NCI-H345 (cell line): ENCODE measurements at places on chromosomes 3 and 15.

DNA sequence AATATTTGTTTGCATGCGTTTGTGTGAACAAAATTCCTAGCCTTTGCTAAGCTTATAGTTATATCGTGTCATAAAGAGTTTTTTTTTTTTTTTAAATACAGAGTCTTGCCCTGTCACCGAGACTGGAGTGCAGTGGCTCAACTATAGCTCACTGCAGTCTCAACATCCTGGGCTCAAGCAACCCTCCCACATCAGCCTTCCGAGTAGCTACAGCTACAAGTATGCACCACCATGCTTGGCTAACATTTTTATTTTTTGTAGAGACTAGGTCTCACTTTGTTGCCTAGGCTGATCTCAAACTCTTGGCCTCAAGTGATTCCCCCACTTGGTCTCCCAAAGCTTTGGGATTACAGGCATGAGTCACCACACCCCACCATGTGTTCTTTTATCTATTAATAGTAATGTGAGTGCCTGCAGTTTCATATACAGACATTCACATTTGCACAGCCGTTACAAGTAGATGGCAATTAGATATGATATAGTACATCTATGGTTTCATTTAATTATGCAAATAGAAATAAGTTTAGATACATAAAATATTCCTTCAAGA, 848.6 kb downstream of the PDCD6IP start:
- DNase-seq: no peak

DNA sequence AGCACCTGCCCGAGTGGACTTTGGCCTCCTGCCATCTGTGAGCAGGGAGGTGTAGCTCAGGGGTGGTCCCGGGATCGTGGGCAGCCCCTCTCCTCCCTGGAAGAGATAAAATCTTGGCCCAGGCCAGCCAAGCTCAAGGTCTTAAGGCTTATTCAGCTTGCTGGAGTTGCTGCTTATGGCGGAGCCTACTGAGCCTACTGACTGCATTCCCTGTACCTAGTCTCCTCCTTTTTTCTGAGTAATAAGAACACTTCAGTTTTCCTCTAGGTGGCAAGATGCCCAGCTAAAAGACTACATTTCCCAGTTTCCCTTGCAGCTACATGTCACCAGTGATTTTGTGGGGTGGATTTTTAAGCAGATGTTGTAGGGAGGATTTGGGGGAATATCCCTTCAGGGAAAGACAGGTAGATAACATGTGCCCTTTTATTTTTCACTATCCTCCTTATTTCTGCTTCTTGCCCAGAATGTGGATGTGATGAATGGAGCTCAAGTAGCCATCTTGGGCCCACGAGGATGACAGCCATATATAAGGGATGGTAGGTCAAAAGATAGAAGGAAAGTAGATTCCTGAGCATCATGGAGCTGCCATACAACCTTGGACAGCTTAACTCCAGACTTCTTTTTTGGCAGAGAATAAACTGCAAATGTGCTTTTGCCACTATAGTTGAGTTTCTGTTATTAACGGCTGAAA, 41.4 kb upstream of the INSYN1 start:
- DNase-seq: no peak

DNA sequence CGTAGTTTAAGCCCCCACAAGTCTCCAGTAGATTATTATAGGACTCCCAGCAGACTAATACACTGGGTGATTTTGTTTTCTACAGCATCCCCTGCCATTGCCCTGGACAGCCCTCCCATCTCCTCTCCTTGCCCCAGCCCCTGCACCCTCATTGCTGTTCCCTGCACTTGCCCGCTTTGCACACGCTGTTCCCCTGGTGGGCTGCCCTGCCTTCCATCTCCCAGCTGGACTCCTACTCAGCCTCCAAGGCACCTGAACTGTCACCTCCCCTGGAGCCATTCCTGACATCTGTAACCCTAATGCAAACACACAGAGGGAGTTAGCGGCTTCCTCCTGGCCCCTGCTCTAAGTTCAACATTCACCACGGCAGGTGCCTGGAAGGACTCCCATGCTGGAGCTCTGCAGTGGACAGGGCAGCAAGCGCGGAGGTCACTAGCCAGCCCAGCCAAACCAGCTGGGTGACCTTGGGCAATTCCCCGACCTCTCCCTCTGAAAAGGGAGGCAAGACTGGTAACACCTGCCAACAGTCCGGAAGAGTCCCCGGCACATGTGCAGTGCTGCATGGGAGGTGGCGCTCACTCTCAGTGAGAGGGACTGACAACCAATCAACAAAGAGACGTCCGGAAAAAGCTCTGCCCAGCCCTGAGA, 38.8 kb upstream of the IQSEC1 start:
- DNase-seq: no peak

DNA sequence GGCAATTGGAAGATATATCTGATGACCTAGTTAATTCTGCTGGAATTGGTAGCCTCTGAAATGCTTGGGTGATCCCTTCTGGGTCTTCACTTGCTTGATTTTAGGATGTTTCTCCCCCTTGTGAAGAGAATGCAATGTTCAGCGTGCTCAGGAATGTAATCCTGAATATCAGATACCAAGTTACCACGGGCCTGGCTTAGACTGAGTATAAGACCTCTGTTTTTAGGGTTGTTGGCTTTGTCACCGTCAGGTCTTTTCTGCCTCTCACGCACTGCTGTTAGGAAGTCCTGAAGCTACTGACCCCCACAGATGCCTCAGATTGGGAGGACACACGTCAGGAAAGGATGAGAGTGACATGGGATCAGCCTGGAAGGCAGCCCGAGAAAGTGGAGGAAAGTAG, 198.5 kb downstream of the CDIN1 start:
- no peak for DNase-seq

- peak; percentile 3 for DNase-seq
Observed at GRCh38 chr3:43620831-43621655, 768 bp downstream of the ANO10 start.

DNA sequence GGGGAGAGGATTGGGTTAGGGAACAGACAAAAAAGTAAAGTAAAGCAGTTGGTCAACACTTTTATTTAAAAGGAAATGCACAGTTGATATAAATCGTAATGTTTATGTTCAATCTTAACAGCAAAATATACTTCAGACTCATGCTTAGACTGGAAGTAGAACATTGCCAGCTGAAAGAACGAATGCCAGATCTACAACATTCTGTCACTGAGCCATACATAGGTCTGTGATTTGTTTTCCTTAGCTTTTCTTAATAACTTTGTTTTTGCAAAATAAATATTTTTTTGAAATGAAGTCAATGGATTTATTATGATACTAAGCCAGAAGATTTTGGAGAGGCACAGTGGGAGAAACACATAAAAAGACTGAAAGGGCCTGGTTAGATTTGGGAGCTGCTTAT, 62.0 kb downstream of the LEKR1 start:
- no peak for DNase-seq

DNA sequence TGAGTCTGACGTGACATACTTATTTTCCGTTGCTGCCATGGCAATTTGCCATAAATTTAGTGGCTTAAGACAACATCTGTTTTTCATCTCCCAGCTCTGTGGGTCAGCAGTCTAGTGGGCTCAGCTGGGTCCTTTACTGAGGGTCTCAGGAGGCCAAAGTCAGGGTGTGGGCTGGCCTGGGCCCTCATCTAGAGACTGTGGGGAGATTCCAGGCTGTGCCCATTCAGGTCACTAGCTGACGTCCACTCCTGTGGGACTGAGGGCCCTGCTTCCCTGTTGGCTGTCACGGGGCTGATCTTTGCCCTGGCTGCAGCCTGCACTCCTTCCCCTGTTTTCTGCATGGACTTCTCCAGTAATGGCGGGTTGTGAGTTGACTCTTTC, 19.1 kb downstream of the FGD5 start:
- no peak for DNase-seq

GRCh38 chr3:61903931-61904657, 342.7 kb downstream of the PTPRG start:
- DNase-seq: peak; percentile 55

- no peak for DNase-seq
Observed at GRCh38 chr3:67048067-67048714, 50.1 kb downstream of the KBTBD8 start.

- no peak for DNase-seq
Observed at GRCh38 chr15:88802991-88803240, 320 bp upstream of the ACAN start.

GRCh38 chr15:58495891-58496408, 64.2 kb downstream of the LIPC start:
- DNase-seq: no peak

- DNase-seq: no peak
Observed at GRCh38 chr3:142460689-142461088, 12.9 kb upstream of the XRN1 start.

DNA sequence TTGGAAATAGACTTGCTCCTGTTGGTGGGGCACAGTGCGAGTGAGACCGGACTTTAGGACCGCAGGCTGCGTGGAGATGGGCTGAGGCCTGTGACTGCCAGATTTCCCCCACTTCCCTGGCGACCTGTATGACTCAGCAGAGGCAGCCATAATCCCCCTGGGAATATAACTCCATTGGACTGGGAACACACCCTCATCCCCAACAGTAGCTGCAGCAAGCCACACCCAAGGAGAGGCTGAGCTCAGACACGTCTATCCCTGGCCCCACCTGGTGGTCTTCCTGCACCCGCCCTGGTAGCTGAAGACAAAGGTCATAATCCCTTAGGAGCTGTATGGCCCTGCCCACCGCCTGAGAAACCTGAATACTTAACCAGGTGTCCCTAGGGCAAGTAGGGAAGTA, 42.6 kb downstream of the DZIP1L start:
- peak; percentile 75 for DNase-seq

DNA sequence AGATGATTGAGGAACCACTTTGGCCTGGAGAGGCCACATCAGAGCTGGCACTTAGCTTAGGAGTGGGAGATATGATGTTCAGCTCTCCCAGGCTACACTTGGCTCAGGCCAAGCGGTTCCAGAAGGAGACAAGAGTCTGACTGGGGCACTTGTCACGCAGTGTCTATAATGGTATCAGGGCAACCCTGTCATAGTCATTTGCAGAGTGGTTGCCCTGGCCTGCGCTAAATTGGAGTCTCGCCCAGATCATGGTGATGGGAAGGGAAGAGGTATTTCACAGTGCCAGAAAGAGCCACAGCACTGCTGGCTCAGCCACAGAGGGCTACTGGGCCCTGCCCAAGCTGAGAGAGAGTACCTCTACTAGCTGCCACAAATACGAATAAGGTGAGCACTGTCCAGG, 186.9 kb upstream of the CRBN start:
- no peak for DNase-seq

DNA sequence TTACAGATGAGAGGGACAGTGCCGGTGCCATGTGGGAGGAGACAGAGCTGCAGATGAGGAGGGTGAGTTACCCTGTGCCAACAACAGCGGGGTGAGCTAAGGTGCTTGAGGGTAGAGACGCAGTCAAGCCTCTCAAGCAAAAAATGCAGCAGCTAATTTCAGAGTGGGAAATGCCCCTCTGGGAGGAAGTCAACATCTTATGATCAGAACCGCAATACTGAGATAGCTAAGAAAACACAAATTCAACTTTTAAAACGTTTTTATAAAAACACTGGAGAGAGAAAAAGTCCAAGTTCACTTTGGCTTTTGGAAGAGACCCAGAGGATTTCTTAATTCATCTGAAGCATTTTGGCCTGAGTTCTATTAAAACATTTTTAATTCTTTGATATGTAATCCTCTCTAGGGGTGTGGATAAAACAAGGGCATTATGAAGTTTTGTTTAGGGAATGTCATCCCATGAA, 319.2 kb downstream of the SLC9A9 start:
- DNase-seq: no peak

DNA sequence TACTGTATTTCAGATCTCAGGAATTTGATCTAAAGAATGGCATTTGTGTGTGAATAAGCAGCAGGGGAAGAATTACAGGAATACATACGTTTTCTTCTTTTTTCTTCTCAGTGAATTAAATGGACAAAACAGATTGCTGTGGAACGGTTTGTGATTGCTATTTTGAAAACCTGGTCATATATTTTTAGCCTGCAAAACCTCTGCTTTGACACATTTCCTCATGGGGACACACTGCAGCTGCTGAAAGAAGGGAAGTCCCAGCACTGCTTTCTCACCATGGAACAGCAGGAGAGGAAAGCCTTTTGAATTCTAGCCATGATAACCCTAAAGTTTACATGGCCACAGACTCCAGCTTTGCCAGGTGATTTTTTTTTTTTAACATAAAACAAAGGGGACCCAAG, 315.0 kb downstream of the OXSM start:
- DNase-seq: no peak

- DNase-seq: no peak
Observed at GRCh38 chr15:63913786-63914315, 80.1 kb upstream of the HERC1 start.

DNA sequence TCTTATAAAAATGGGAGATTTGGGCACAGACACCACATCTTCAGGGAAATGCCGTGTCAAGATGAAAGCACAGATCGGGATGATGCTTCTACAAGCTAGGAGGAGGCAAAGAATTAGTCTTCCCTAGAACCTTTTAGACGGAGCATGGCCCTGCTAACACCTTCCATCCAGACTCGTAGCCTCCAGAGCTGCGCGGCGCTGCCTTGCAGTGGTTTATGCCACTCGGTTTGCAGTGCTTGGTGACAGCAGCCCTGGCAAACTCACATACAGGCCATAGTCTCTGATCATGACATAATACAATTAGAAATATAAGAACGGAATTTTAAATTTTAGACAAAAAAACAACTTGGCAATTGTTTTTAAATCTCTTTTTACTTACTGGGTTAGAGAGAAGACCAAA, 37.1 kb upstream of the SLC41A3 start:
- no peak for DNase-seq

DNA sequence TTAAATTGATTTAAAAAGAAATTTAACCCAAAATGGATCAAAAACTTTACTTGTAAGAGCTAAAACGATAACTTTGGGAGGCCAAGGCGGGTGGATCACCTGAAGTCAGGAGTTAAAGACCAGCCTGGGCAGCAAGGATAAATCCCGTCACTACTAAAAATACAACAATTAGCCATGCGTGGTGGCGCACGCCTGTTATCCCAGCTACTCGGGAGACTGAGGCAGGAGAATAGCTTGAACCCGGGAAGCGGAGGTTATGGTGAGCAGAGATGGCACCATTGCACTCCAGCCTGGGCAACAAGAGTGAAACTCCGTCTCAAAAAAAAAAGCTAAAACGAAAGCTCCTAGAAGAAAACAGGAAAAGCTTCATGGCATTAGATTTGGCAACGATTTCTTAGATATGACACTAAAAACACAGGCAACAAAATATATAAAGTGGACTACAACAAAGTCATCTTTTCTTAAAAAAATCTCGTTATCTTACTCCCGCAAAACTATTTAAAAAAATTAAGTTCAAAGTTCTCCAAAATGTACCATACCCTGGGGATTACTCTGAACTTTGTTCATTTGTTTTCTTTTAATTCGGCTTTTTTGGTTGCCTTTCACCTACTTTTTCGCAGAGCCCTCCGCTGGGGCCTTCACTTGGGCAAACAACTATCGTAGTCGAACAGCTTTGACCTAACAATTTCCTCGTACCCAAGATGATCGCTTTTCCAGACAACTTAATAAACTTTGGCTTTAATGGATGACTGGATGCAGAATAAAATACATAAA, 2.9 kb downstream of the HDDC3 start:
- no peak for DNase-seq

- no peak for DNase-seq
Observed at GRCh38 chr15:83285979-83286553, 1.6 kb upstream of the BNC1 start.
